Renal cortical epithelial cell (primary cell): ENCODE measurements at places on chromosomes 5 and 9.

GRCh38 chr5:113689647-113690046 lies 176.2 kb downstream of the YTHDC2 start:
- DNase-seq = no peak

- DNase-seq = no peak
Measured at GRCh38 chr5:31442058-31442745, 89.7 kb downstream of the DROSHA start.

- DNase-seq = no peak
Measured at GRCh38 chr5:44048276-44048984, 340.8 kb downstream of the FGF10 start.

GRCh38 chr5:176793343-176793699 lies 17.0 kb upstream of the UNC5A start:
- DNase-seq = no peak

GRCh38 chr5:932628-933250 lies 40.1 kb downstream of the TRIP13 start:
- peak; percentile 6 for DNase-seq
